Colonic mucosa (tissue), 4 donors: ENCODE measurements at places on chromosomes 4 and X. TPM values are rescaled to one million over a fixed set of nuclear protein-coding genes. Genes with fewer than 3 reads are reported as not detected.
A peak's percentile ranks its signal among the peaks of the same experiment; 100 is the strongest.

GRCh38 chr4:8013976-8014726 is 74.5 kb upstream of the AFAP1 start:
- DNase-seq, result no peak

DNA sequence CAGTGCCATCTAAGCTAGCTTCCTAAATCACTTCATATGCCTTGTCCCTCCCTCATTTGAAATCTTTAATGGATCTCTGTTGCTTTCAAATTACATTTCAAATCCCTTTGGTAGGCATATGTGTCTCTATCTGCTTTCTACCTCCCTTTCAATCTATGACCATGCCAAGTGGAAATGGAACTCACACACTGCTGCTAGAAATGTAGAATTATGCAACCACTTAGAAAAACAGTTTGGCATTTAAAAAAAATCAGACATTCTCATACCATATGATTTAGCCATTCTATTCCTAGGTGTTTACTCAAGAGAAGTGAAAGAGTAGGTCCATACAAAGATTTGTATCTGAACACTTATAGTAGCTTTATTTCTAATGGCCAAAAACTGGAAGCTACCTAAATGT is 413.5 kb upstream of the INTU start:
- DNase-seq, result no peak

DNA sequence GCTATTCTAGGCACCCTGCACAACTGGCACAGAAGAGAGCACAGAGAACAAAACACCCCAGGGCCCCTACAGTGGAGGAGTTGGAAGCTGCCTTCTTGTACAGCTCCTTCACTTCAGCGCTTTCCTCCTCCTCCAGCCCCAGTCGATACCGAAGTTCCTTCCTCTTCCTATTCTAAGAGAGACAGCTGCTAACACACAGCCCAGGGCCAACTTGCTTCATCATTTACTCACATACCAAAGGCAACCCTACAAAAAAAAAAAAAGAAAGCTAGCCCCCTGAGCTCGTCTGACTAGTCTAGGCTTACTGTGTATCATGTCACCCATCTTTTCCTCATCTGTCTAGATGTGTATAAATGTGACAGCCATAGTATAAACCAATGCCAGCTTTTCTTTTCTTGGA is 64.5 kb downstream of the MID1 start:
- DNase-seq, result no peak

DNA sequence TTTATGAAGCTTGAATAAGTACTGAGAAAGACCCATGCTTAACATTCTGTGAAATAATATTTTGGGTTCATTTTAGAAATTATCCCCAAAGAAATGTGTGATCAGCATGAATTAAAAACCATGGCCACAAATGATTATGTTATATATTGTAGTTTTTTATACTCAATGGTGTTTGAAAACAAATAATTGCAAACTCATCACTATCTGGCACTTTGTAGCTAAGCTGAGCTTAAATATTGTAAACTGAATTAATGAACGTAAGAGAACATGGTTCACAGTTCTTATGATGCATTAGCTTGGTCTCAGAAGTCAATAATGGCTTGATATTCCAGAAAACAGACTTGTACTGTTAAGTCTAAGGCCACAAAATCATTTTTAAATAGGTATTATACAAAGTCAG is 24.6 kb upstream of the ASB5 start:
- DNase-seq, result no peak

- DNase-seq, result no peak
Measured at GRCh38 chr4:86013621-86014020, 346.2 kb downstream of the MAPK10 start.

DNA sequence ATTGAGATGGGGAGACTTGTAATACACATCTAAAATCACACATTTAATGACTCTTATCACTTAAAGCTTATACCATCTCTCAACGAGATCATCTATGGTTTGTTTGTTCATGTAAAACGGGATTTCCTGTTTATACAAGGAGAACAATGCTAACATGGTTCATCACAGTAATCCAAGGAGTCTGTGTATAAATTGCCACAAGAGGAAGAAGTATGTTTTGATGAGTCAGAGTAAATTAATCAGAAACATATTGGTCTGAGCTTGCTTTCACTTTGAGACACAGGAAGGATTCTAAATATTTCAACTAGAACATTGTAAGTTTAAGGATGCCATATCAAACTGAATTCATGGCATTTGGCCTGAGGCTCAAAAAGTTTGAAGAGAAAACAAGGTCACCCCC is 594.1 kb downstream of the GLUD2 start:
- DNase-seq, result no peak

The CT45A2 gene
- total RNA-seq, result not detected

The SNX25 gene
- total RNA-seq, result 30.6 TPM

- DNase-seq, result no peak
Measured at GRCh38 chrX:53227224-53227765, 2.3 kb upstream of the KDM5C start.

The ELF2 gene
- 30.0 TPM for total RNA-seq

DNA sequence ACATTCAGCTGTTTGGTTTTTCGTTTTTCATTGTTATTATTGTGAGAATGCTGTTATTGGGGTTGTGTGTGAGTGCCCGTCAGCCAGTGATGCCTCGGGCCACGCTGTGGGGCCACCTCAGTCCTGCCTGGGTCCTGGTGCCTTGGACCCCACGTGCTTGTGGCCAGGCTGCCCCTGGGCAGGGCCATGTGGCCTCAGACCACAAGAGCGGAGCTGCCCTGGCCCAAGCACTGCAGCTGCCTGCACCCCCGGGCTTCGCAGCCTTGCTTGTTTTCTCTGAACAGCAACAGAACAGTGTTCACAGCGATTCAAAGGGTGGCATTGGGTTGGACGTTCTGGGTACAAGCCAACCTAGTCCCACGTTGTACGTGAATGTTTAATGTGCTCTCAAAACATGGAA is 56.9 kb downstream of the CPLX1 start:
- DNase-seq, result no peak

- no peak for DNase-seq
Measured at GRCh38 chr4:55500072-55500471, 46.6 kb downstream of the CLOCK start.

- DNase-seq, result no peak
Measured at GRCh38 chr4:182593864-182594263, 323.3 kb downstream of the DCTD start.

DNA sequence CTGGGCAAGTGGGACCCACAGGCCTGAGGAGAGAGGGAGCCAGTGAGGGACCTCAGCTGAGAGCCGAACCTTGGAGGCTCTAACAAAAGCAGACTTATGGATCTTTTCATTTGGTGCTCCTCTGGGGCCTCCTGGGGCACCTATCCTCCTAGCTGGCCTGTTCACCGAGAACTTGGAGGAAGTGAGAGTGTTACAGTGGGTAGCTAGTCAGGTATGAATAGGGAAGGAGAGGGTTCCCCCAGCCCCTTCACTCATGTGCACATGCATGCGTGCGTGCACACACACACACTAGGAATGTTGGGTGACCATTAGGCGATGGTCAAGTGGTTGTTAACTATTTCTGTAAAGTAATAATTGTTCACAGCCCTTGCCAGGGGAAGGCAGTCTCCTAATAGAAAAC is 18.6 kb upstream of the TMEM185A start:
- DNase-seq, result no peak

DNA sequence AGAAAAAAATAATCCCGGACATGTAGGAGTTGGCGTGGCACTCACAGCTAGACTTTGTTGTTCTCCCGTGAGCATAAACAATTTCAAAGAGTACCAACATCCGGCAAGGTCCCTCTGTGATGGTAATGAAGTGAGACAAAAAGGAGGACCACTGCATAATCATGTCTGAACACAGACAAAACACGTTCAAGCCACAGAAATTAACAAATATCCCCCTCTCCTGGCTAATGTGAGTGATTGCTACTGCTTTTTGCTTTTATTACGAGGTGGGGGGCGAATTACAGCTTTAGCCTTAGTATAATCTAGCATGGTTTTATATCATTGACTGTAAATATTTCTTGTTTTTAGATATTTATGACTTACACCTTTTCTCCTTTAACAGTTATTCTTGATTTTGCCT is 118.5 kb downstream of the PLS3 start:
- DNase-seq, result no peak

DNA sequence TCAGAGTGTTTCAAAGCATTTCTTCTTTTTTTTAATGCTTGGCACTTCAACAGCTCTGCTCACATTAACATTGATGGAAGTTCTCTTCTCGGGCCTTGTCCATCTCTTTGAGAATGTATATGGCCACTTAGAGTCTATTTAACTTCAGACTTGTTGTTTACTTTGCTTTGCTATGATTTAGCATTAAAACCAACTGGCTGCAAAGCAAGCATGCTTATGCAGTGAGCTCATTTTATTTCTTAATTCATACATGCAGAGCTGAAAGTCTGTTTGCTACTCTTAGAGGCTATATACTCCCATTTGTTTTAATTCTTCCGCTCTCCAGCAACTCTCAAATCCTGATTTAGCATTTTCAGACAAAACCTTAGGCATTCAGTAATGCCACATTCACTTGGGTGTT is 107.6 kb upstream of the PACRGL start:
- no peak for DNase-seq

- peak; percentile 22 for DNase-seq
Measured at GRCh38 chr4:103046416-103047290, 27.1 kb upstream of the SLC9B1 start.

DNA sequence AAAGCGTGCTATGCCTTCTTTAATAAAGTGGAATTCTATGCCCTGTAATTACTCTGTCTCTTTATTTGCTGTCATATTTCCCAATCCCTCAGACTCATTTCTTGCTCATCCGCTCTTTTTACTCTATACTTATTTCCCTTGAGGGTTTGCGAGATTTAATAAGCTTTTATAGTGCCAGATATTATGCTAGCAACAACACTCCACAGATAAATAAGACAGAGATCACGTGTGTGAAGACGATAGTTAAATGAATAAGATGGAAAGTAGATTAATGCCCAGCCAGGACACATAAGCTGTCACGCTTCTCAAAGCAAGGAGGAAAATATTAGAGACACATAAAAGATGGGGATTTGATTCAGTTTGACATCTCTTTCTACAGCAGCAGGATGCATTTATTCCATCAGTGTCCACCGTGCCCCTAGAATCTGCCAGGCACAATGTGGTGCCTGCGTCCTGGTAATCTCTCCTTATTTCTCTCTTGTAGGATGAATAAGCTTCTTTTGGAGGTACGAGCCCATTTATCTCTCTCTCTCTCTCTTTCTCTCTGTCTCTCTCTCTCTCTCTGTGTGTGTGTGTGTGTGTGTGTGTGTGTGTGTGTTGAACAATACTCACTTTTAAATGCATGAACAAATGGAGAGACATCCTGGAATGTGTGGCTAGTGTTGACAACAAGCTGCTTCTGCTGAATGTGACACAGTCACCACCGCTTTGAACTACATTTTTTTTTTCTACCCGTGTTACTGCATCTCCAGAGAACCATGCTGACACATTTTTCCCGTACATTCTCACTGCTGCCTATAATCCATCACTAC is 48.2 kb downstream of the TMEM156 start:
- DNase-seq, result no peak

DNA sequence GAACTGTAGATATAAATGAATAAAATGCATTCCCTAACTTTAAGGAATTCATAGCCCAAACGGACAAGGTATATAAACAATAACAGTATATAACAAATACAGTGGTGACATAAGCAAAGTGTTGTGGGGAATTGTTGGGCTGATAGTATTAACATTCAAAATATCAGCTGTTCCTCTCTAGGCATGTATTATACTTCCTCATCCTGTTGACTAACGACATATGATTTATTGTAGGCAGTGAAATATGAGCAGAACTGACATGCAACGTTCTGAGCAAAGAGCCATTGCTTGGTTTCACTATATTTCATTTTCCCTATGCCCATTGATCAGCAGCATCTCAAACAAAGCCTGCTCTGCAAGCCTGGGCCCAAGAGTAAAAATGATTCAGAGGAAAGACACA is 143.9 kb downstream of the PTCHD1 start:
- DNase-seq, result no peak

The AKAP4 gene
- total RNA-seq, result not detected

The KLB gene
- total RNA-seq, result 0.40 TPM

- DNase-seq, result no peak
Measured at GRCh38 chr4:156515295-156515694, 456.3 kb downstream of the PDGFC start.

The AMER1 gene
- 2.7 TPM for total RNA-seq

DNA sequence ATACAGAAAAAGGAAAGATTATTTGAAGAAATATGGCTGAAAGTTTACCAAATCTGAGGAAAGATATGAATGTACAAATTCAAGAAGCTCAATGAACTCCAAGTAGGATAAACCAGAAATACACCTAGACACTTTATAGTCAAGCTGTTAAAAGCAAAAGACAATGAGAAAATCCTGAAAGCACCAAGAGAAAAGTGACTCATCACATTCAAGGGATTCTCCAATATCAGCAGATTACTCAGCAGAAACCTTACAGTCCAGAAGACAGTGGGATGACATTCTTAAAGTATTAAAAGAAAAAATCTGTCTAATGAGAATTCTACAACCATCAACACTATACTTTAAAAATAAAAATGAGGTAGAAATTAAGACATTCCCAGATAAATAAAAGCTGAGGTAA is 223.8 kb upstream of the ZCCHC13 start:
- DNase-seq, result no peak

- no peak for DNase-seq
Measured at GRCh38 chr4:185955151-185955770, 113.7 kb upstream of the TLR3 start.

DNA sequence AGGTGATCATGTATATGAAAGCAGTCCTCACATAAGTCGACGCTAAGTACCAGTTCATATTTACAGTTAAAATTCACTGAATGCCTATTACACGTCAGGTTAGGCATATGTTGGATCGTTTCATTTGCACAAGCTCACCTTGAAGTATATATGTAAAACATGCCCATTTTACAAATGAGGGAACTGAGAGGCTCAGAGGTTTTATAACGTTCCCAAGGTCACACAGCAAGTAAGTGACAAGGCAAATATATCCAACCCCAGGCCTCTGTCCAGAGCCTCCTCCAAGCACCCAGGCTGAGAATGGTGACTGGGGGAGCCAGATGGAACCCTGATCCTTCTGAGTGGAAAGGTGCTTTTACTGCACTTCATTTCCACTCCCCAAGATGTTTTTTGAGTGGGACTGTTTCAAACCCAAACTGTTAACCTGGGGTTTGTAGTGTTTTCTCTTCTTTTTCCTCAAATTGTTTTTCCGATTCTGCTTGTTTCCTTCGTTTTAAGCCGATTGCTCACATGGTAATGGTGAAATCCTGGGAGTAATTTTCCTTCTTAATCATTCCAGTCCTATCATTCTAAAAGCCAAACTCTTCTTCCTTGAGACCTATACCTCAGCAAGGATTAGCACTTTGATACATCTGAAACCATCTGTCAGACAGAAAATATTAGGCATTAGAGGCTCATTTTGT is 791 bp downstream of the SMIM20 start:
- DNase-seq, result no peak

The EPHA5 gene
- 0.07 TPM for total RNA-seq

DNA sequence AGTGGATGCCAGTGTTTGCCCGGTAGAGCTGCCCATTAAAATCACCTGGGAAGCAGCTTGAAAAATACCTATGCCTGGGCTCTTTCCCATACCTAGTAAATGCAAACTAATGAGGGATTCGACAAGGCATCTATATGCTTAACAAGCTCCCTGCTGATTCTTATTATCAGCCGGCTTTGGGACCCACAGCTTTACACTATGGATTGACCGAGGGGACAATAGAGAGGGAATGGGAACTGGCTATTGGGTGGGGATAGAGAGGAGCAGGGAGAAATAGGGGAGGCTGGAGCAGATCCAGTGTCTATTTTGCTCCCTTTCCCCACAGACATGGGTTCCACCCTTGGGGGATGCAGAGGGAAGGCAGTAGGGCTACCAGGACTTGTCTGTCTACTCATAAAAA is 103.1 kb upstream of the TEX13D start:
- no peak for DNase-seq

The PASD1 gene
- not detected for total RNA-seq

The AKAP14 gene
- total RNA-seq, result not detected
